ENCODE measurements at places on chromosomes 11 and 22.

- DNase-seq, result no peak
These were observed 7.3 kb downstream of the SNX19 start for GRCh38 chr11:130908770-130909625.

- DNase-seq, result no peak
These were observed 1097.2 kb upstream of the RAG2 start for GRCh38 chr11:37695283-37695682.

GRCh38 chr11:66287211-66287888 lies 1.6 kb downstream of the YIF1A start:
- DNase-seq, result no peak

DNA sequence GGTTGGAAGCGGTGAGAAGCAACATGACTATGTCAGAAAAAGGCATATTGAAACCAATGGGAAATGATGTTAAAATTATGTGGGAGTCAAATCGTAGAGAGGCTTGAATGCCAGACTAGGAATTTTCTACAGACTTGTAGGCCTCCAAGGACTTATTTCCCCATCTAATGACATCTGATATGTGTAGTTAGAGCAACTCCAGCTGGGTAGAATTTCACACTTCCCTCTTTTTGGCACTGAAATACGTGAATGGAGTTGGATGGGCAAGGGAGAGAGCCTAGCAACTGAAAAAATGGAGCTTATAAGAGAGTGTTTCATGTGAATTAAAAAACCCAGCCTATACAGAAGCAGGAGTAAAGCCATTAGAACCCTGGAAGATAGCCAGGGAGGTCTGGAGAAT lies 304.2 kb downstream of the INSC start:
- DNase-seq, result no peak

DNA sequence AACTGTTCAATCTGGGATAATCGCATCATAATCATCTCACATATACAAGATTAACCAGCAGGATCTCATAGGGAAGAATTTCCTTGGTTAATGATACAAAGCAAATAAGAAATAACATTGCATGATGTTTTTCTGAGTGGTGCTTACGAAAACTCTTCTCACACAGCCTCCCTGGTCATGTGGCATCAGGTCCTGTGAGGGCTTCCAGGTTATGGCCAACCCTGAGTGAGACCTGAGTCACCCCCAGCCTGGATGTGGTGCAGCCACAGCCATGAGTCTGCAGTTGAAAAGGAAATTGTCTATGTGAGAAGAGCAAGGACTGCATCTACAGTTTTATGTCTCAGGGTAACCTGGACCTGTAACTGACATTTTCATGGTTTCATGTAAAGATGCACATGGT lies 90.5 kb upstream of the XKR3 start:
- no peak for DNase-seq

- DNase-seq, result no peak
These were observed 412.2 kb downstream of the LRRC4C start for GRCh38 chr11:41047229-41047628.

DNA sequence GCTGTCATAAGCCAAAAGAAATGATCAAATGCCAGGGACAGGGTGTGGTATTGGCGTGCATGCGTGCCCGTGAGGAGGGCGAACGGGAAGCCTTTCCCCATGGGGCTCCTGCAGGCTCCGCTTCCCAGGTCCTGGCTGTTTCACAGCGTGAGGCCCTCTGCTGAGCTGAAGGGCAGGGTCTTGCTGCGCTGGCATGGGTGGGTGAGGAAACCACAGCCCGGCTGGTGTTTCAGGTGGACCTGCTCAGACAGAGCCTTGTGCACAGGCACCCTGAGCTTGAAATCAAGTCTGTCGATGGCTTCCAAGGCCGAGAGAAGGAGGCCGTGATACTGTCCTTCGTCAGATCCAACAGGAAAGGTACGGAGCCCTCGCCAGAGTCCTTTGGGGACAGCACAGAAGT lies 31.4 kb downstream of the IGHMBP2 start:
- DNase-seq, result no peak

- peak; percentile 37 for DNase-seq
These were observed 56.7 kb upstream of the CRTAM start for GRCh38 chr11:122781378-122782195.

GRCh38 chr22:30868663-30869385 lies 99.8 kb downstream of the MORC2 start:
- DNase-seq, result no peak

DNA sequence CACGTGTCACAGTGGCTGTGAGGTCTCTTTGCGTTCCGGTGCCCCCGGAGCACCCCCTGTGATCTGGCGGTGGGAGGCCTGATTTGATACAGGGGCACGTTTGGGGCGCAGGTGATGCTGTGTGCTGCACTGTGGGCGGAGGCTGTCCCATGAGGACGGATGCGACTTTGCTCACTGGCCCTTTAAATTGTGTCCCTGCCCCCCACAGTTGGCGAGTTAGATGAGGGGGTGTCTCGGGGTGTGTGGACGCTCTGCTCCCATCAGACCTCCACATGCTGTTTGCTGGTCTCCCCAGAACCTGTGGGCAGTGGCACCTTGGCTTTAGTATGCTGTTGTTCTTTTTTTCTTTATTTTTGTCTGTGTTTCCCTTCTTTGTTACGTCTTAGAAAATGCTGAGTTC lies 5.2 kb downstream of the ZBED4 start:
- DNase-seq, result no peak

DNA sequence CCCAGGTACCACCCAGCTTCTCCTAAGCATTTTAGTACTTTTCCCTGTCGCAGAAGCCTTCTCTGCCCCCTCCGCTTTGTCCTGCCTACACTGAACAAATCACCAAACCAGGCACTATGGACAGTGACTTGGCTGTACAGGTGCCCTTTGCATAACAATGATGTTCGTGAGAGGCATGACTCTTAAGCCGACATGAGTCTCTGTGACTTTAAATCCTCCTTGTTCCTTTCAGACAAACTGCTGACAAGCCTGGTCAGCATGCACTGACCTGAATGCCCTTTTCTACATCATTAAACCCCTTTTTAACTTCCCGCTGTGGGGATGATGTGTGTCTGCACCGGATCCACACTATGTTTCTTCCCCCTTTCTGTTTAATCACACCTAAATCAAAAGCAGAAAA lies 16.6 kb downstream of the CAVIN3 start:
- no peak for DNase-seq
